Hematopoietic multipotent progenitor cell treated with erythropoietin and hydrocortisone succinate and interleukin-3 and kit ligand, for 17 days (in vitro differentiated cells): ENCODE measurements at places on chromosomes 2 and 18.

DNA sequence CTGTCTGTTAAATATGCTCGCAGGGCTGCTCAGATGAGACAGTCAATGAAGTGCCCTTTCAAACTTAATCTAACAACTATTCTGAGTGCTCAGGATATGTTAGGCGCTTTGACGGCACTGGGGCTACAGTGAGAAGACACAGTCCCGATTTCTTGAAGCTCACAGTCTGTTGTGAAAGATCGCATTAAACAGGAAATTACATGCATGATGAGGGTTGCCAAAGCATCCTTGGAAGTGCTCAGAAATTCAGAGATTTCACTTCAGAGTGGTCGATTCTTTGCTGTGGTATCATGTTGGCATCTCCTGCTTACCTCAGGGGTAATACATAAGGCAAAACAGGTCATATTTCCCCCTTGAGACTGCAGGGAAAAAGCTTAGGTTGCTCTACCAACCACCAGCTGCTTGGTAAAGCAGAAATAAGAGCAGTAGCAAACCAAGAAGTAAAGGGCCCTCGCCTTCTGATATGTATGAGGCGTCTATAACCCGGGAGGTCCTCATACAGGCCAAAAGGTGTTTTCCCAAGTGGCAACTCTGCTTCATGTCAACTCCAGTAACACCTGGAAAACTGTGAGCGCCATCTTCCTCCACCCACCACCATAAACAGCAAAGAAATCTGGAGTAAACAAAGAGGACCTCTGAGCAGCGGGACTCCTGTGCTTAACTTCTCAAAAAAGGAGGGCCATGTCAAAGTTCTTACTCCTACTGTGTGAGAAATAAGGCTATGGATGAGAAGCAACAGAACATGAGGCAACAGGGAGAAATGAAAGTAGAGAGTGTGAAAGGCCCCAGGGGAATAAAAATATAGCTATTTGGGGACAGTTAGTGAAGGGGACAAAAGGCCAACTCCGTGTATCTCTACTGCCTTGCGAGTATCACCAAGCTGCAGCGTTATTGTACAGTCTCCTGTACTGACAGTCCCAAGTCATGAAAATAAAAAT, 79.3 kb downstream of the CLHC1 start:
- no peak for DNase-seq

GRCh38 chr2:228526687-228527086, 345.2 kb upstream of the SPHKAP start:
- DNase-seq, result no peak

- DNase-seq, result no peak
These were observed 598.2 kb upstream of the KLHL29 start for GRCh38 chr2:22786817-22787216.

DNA sequence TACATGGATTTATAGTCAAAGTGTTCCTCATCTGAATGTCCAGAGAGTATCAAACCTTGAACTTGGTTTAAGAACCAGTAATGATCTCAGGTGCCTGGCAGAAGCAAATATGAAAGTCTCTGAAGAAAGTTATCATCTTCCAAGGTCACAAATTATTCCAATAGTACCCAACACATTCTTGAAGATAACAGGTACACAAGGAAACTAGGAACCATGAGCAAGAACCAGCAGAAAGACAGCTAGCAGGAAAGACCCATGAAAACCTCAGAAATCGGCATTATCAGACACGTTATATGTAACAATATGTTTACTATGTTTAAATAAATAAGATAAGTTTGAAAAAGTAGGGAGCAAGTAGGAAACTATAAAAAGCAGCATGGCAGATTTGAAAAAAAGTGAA, 5.9 kb upstream of the PRKAG3 start:
- no peak for DNase-seq

GRCh38 chr18:12012697-12013096, 31.4 kb downstream of the IMPA2 start:
- DNase-seq, result no peak

DNA sequence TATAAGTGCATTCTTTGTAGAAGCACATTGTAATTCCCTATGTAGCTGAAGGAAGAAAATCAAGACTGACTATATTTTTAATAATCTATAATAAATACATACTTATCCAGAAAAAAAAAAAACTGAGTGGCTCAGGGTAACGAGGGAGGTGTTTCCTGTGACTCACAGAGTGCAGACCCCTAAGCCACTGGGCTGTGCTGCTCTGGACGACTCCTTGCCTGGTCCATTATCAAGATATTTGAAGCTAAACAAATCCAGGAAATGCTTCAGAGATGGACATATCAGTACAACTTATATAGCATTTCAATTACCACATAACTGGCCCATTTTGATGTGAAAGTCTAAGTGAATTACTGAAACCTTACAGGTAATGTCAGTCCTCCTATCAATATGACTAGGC, 80.6 kb downstream of the PIGN start:
- no peak for DNase-seq

GRCh38 chr2:209687323-209687969, 84.2 kb upstream of the UNC80 start:
- no peak for DNase-seq

DNA sequence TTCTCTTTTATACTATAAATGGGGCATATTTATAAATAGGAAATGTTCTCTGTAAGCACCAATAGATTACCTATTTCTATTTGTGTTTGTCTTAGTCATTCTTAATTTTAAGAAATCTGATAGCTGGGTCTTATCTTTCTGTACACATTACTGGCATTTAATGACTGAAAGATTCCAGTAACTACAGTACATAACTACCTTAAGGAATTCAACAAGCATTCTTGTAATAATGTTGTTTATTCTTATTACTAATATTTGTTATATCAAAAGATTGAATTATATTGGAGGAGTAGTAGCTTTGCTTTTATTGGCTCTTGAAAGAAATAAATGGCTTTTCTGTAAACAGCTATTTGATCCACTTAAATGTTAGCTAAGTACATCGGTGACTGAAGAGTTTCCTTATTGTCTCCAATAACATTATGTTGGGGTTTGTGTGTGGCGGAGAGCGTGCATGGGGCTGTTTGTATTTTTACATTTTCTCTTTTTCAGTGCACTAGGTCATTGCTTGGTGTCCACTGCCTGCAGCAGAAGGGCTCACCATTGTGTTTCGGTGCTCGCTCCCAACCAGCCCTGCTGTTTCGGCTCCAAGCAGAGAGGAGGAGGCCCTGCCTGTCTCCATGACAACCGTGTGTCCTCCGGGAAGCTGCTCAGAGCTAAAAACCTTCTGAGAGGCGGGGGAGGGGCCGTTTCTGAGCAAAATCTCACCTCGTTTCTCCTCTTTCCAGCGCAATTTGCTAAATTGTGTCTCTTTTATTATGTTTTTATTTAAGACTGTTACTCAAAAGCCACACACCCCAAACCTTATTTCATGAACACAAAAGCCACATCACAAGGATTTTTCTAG, 112.5 kb upstream of the SLC38A11 start:
- DNase-seq, result no peak

GRCh38 chr2:38997781-38998180, 108.1 kb downstream of the ARHGEF33 start:
- no peak for DNase-seq

DNA sequence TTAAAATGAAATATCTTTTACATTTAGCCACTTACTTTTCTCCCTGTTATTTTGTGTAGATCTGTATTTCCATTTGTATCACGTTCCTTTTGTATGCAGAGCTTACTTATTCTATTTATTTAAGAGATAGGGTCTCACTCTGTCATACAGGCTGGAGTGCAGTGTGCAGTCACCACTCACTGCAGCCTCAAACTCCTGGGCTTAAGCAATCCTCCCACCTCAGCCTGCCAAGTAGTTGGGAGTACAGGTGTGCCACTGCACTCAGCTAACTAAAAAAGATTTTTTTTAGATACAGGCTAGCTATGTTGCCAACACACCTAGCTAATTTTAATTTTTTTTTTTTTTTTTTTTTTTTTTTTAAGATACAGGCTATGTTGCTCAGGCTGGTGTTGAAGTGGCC, 10.9 kb downstream of the PTPN18 start:
- DNase-seq, result no peak

DNA sequence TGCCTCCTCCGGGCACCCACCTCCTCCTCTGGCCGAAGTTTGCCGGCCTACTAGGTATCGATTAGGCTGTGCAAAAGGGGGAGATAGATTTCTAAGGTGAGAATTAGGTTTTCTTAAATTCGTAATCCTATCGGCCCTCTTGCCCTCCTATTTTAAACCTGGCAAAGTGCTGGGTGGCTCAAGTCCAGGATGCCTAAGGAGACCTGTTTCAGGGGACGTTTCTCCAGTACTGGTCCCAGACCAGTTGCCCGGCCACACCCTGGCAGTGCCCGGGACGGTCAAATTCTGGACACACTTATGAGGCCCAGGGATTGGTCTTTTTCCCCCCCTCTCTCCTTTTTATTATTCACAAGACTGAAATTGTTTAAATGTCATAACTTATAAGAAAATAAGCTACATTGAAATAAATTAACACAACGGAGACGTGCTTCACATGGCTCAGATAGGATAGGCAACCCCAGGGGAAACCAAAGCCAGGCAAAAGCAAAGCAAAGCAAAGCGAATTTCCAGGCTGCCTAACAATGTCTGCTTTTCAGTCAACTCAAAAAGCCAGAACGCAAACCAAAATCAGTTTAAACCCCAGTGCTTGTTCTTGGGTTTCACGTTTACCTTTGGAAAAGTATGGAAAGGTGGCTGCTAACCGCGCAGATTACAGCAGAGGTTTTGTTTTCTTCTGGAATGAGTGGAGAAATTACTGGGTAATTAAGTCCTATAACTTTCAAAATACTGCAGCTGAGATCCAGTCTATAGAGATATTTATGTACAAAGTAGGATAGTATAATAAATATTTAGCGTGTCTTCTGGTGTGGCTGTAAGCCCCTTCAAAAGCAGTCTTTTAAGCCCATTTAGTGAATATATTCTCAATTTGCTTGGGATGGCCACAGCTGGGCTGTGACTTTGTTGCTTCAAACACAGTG, 3.0 kb downstream of the GBX2 start:
- no peak for DNase-seq
